ENCODE measurements at places on chromosomes 1 and 21.

DNA sequence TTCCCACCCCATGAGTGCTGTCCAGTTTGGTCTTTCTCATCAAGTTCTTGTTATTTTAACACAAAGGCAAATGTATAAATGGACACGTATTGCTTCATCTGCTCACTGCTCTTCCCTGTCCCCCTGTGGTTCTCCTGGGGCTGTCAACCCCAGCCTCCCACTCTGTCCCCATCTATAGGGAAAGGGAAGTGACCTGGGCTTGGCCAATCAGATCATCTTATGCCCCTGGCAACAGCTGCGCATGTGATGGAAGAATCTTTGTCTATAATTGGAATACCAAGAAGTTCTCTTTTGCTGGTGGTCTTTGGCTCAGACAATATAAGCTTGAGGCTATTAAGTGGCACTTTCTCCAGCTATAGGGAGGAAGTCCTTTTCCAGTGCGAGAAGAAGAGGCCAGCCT, 4.7 kb upstream of the CCSAP start:
- no peak for DNase-seq

- DNase-seq: no peak
Observed at GRCh38 chr1:18491168-18491567, 10.4 kb downstream of the KLHDC7A start.

DNA sequence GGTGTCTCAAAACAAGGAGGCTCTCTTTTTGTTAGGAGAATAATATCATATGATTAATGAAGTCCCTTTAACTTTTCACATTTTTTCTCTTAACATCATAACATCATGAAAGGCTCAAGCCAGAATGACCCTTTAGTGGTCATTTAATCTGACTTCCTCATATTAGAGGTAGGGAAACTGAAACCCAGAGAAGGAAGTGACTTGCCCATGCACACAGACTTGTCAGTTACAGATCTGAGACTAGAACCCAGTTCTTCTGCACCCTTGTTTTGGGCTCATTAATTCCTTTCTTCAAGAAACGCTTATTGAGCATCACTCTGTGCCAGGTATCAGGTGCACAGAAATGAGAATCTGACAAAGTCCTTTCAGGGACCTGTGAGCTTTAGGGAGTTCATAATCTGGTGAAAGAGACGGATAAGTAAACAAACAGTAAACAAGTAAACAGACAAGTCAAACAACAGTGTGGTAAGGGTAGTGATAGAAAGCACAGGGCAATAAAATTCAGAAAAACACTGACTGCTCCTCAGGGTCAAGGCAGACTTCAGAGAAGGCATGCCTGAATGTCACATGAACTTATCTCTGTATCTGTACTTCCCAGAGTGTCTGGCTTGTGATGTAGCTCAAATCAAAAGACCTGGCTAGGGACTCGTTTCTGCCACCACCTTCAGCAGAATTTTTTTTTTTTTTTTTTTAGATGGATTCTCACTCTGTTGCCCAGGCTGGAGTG, 38.3 kb upstream of the OSBPL9 start:
- DNase-seq: no peak

DNA sequence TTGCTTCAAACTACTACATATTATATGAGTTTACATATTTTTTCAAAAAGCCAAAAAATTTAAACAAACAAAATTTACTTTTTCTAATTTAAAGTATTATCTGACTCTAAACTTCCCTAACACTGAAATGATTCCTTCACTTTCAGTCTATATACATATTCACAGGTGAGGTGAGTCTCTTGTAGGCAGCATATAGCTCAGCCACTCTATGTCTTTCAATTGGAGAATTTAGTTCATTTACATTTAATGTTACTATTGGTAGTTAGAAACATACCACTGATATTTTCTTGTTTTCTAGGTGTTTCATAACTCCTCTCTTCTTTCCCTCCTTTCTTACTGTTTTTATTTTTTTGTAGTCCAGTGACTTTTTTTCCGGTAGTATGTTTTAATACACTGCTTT, 387.1 kb downstream of the MRPL39 start:
- DNase-seq: no peak

GRCh38 chr21:39118604-39119215, 64.5 kb downstream of the PSMG1 start:
- DNase-seq: no peak

GRCh38 chr21:31538816-31539215, 120.7 kb upstream of the SOD1 start:
- no peak for DNase-seq

DNA sequence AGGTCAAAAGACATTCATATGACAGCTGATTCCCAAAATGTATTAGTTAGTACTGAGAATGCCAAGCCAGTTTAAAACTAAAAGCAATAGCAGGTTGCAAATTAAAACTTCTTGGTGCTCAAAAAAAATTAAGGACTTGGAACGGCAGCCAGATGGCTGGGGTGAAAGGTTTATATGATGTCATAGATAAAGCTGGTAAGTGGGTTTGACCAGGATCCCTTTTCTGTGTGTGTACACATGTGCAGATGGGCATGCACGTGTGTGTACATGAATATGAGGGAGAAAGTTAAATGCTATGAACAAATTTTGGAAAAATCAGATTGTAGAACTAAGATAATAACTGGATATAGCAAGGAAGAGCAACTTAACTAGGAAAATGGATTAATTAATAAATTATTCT, 39.1 kb upstream of the DPH5 start:
- no peak for DNase-seq

DNA sequence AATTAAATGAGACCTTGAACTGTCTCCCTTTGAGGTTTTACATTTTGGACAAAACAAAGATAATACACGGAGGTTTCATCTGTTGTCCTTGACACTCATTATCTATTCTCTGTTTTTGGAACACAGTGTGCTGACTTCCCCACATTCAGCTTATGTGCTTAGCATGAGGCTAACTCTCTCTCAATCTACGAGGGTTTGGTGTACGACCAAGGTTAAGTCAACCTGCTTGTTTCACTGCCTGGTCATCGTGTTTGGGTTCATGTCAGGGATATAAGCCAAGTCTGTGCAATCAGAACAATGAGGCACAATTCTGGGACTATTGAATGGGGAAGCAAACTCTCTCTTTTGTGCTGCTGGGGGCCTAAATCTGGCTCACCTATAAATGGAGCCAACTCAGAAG, 328.5 kb upstream of the USP25 start:
- DNase-seq: no peak

GRCh38 chr21:43942621-43943020, 69.5 kb upstream of the TRAPPC10 start:
- no peak for DNase-seq

DNA sequence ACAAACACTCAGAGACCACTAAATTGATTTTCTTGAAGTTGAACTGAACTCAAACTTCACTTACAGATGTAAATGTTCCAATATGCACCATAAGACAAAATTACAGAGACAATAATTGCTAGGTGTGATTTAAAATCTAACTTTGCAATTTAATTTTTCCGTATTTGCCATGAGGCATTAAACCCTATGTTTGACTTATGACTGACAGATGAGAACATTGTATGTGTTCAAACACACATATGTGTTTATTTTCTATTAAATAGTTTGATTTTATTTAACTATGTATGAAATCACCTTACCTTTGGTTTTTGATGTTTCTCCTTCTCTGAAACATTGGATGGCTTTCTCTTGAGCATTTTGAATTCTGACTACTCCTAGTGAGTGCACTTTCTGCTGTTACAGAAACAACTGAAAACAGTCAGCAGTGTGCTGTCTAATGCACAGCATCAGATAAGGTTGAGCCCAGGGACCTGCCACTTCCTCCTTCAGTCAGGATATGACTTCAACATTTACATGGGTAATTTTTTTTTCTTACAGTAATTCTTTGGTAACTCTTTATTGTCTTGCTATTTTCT, at the start of gene SAMSN1:
TSS of gene SAMSN1 (minus strand) at position 410 of the 575 bp plus-strand sequence. CDS start at position 356, 54 bp downstream.
- no peak for DNase-seq

DNA sequence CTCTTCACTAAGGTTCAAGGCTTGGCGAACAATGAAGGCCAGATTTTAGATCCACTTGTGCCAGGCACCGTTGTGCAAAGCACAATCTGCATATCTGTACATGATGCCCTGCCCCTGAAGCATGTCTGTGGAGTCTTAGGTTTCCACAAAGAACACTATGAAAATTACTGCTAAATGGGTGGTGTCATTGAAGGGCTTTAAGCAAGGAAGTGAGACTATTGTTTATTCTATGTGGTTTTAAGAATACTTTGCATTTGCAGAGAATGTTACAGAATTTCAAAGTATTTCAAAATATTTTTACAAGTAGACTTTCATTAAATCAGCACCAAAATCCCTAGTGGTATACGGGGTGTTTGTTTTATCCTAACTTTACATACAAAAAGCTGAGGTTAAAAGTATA, 8.8 kb downstream of the TSEN15 start:
- DNase-seq: peak; percentile 73

- no peak for DNase-seq
Observed at GRCh38 chr1:3564921-3565831, 46.1 kb downstream of the MEGF6 start.

GRCh38 chr1:181490740-181491712, 7.7 kb downstream of the CACNA1E start:
- DNase-seq: no peak

- peak; percentile 14 for DNase-seq
Observed at GRCh38 chr1:204207136-204207616, 6.6 kb downstream of the GOLT1A start.

DNA sequence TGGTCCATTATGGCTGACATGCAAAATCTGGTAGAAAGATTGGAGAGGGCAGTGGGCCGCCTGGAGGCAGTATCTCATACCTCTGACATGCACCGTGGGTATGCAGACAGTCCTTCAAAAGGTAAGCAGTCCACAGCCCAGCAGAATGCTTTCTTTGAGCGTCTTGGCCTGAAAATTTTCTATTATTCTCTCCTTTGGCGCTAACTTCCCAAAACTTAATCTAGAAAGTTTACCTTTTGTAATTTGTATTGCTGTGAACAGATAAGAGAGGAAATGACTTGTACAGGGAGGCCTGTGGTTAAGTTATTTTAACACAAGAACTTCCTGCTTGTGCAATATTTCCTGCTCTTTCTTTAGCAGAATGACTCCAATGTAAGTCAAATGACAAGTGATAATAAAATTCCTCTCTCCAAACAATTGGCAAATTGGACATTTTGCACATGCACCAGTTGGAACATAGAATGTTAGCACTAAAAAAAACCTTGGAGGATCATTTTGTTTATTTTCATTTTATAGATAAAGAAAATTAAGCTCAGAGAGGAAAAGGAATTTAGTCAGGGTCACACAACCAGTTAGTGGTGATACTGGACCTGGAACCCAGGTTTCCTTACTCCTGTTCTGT, 18.9 kb downstream of the CAP1 start:
- peak; percentile 79 for DNase-seq

DNA sequence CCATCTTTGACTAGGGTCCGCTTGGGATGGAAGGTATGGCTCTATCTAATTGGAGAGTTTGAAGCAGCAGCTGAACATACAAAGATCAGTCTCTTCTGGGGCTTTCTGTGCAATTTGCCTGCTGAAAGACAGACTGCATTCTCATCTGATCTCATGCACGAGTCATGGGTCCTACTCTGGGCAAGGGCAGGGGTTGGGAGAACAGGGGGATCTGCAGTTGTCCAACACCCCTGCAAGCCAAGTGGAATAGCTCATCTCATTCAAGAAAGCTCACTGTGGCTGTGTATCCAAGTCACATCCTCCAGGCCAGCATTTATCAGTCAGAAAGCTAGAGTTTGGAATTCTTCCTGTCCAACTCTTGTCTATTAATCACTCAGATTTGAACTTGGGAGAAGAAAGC, 177.2 kb upstream of the C8B start:
- DNase-seq: no peak

DNA sequence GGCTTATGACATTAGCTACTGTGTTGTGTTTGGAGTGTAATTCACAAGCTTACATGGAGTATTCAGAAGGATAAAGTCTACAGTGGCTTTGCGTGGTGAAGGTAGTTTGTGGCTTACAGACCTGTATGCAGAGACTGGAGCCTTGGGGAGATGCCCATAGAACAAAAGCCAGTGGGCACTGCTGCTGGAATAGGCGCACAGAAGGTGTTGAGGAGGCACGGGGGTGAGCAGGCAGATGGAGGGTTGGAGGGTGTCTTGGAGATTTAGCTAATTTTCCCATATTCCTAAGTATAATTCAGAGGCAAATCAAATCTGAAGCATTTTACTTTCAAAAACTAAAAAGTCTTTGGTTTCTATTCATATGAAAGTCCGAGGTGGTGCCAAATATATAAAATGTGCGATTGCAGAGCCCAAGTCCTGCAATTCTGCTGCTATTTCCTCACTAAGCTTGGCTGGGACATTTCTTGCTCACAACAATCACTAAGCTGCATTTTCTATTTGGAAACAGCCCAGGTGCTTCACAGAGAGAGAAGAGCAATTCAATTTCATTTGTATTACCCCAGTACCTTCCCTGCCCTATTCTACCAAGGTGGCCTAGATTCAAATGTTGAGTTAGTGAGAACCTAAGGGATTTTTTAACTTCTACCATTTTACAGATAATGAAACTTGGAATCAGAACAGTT, 48.5 kb downstream of the FH start:
- DNase-seq: no peak

- DNase-seq: peak; percentile 98
Observed at GRCh38 chr1:180131510-180131909, 23.2 kb upstream of the QSOX1 start.

- no peak for DNase-seq
Observed at GRCh38 chr1:82759035-82759434, 958.3 kb downstream of the ADGRL2 start.

- DNase-seq: peak; percentile 6
Observed at GRCh38 chr1:219220945-219221344, 47.3 kb downstream of the LYPLAL1 start.

DNA sequence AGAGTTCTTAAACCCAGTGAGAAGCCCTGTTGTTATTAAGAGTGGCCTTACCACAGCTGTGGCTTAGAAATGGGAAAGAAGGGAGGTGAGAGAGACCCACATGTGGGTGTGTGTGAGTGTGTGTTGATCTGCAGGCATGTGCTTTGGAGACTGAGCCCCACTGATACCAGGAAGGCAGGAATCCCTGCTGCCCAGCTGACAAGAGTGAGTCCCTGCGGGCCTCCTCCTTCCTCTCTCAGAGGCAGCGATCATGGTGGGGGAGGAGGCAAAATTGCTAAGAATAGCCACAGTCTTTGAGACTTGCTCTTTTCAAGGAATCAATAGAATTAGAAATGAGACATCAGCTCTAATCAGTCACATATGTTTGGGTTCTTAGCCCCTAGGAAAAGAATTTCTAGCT, 87.0 kb upstream of the WARS2 start:
- DNase-seq: no peak

DNA sequence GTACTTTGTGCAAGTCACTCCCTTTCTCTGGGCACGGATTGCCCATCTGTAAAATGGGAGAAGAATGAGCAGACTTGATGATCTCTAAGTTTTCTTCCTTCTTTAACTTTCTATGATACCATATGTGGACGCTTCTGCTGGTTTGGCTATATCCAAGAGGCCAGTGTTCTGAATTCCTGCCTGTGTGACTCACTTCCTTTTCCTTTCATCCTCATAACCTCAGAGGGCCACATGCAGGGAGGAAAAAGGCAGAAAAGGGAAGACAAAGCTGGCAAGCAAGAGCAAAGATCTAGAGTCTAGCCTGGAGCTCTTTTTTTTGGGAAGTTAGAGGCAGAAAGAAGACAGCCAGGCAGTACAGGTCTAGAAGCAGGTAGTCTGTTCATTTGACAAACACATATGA, 151.2 kb downstream of the OMA1 start:
- DNase-seq: peak; percentile 95

GRCh38 chr1:210117681-210118170, 114.9 kb upstream of the SERTAD4 start:
- DNase-seq: no peak

GRCh38 chr1:38589036-38589435, 270.5 kb downstream of the RRAGC start:
- no peak for DNase-seq

All from HCEC 1CT (cell line).